ENCODE measurements at places on chromosomes 7 and 10. TPM values are rescaled to one million over a fixed set of nuclear protein-coding genes. Genes with fewer than 3 reads are reported as not detected.

Gene NPFFR1
- not detected for total RNA-seq

Gene CBLL1
- 9.0 TPM for total RNA-seq

Gene PPP1R17
- total RNA-seq = not detected

Gene TFPI2
- 2.8 TPM for total RNA-seq

Gene MALRD1
- not detected for total RNA-seq

Gene NYAP1
- total RNA-seq = under 0.01 TPM

Gene SPAG6
- not detected for total RNA-seq

Gene EVX1
- not detected for total RNA-seq

Gene ITGB1
- total RNA-seq = 1,469 TPM

Gene UPK3B
- total RNA-seq = 0.26 TPM

Gene ELMO1
- total RNA-seq = not detected

Gene SERPINE1
- 20.6 TPM for total RNA-seq

Gene LEP
- under 0.01 TPM for total RNA-seq

All from bronchial epithelial cell (primary cell).